ENCODE measurements at places on chromosomes 13 and 19.
A peak's percentile ranks its signal among the peaks of the same experiment; 100 is the strongest.

DNA sequence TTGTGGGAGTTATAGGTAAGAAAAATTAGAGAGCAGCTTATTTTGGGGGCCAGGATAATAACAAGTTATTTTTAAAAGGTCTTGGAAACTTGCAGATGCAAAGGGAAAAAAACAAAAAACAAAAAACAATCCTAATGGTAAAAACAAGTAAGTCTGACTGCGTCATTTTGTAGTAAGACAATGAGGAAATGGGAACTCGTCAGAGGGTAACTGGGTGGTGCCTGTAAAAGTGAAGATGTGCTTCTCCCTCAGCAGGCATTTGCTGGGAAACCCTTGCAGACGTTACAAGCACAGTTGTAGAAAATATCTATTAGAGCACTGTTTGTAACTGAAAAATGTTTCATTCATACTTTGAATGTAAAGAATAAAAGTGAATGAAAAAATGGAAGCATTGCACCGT is 2.2 kb upstream of the TNFSF13B start:
- DNase-seq: no peak

- no peak for DNase-seq
Measured at GRCh38 chr13:108902405-108903155, 273.2 kb downstream of the MYO16 start.

GRCh38 chr19:54552913-54553310 is 20.7 kb upstream of the LILRA2 start:
- no peak for DNase-seq

DNA sequence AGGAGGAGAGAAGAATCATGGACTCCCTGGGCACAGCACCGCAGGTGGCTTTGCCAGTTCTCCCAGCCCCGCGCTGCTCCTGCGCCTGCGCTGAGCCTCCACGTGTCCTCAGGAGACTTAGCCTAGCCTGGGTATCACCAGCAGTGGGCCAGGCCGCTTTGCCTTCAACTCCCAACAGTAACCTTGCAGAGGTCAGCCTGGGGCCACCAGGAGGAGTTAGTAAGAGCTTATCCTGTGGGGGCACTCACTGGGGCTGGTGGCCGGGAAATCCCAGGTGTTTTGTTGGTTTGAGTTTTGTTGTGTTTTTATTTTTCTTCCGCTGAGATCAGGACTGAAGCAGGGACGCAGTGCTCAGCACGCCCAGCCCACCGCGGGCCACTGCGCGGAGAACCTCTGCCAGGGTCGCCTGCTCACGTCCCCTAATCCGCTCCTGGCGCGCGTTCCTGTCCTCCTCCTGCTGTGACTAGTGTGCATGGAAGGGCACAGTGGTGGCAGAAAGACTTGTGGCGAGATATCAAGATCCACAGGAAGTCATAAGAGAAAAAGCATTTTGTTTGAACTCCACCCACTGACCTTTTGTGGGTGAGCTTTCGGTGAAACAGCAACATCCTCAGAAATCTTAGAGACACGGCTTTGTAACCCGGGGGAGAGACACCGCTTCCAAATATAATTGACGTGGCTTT is 207.4 kb upstream of the RFC3 start:
- DNase-seq: no peak

- DNase-seq: no peak
Measured at GRCh38 chr19:28443361-28443760, 769.6 kb downstream of the UQCRFS1 start.

DNA sequence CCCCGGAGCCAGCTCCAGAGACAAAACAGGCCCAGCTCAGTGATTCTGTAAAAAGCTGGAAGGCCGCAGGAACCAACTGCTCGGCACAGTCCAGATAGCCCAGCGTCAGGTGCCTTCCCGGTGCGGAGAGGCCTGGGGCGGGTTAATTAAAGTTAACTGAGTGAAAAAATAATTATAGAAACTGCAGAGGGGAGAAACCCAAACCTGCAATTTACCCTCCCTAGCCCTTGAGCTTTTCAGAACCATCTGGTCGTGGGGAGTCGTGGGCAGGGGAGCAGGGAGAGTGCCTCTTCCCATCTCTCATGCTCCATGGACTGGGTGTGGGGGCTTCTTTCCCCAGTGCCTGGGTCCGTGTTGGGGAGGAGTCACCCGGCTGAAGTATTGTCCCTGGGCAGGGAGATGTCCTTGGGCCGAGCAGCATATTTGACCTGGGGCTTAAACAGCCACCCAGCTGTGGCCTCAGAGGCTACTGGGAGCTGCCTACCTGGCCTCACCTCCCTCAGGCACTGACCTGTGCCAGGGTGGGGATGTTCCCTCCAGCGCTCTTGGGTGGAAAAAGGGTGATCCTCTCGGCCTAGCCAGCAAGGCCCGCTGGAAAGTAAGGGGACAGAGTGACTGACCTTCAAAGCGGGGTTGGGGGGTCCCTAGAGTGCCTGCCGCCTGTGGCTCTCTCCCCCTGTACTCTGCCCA is 65.9 kb downstream of the CHST8 start:
- DNase-seq: no peak

- no peak for DNase-seq
Measured at GRCh38 chr13:98909016-98909415, 68.8 kb downstream of the DOCK9 start.

- DNase-seq: no peak
Measured at GRCh38 chr19:45630463-45630862, 8.7 kb downstream of the EML2 start.

GRCh38 chr13:20230913-20231838 is 943 bp downstream of the GJB6 start:
- DNase-seq: no peak

DNA sequence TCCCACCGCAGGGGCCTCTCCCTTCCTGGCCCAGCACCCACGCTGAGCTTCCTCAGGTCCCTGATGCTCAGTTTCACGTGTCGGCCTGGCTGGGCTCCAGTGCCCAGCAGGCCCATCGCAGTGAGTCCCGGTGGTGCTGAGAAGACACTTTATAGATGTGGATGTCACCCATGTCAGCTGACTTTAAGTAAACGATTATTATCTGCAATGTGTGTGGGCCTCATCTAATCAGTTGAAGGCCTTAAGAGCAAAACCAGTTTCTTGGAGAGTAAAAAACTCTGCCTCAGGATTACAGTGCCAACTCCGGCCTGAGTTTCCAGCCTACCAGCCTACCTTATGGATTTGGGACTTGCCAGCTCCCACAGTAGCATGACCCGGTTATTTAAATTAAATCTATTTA is 17.3 kb upstream of the SMIM17 start:
- no peak for DNase-seq

DNA sequence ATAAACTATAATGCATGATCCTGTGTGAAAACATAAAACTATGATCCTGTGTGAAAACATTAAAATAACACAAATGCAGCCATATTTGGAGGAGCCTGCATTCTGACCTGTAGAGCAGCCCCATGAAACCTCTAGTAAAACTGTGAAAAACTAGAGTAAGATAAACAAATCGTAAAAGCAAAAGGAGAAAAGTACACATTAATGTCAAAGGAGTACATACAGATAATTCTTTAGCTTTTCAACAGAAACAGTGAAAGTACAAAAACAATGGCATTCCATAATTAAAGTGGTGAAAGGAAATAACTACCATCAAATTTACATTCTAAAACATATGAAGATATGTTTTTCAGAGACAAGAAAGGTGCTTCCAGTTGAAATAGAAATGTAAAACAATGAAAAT is 1267.2 kb downstream of the SLITRK1 start:
- no peak for DNase-seq

GRCh38 chr13:77305266-77305665 is 21.6 kb downstream of the MYCBP2 start:
- no peak for DNase-seq

DNA sequence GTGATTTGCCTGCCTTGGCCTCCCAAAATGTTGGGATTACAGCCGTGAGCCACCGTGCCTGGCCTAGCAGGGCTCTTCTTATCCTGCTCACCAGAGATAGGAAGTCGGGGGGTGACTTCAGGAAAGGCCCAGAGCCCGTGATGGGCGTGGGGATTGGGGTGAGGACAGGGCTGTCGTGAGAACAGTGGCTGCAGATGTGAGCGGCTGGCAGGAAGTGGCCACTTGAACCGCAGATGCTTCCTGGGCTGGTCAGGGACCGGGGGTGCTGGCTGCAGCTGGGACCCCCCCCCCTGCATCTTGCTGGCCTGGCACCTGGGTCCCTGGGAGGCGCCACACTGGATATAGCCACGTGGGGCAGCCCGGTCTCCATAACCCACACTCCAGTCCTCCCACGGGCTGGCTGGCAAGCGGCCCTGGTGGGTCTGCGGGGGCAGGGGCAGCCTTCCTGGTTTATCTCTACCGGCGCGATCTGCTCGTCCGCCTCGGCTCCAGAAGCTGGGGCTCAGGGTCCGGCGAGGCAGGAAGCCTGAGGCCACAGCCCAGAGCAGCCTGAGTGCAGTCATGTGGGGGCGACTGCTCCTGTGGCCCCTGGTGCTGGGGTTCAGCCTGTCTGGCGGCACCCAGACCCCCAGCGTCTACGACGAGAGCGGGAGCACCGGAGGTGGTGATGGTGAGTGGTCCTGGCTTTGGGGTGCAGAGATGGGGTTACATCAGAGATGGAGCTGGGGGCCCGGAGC is at the start of gene F2RL3:
Gene F2RL3 (plus strand): TSS at position 371 of the 737 bp plus-strand sequence. CDS start 191 bp downstream, at position 562.
- no peak for DNase-seq

DNA sequence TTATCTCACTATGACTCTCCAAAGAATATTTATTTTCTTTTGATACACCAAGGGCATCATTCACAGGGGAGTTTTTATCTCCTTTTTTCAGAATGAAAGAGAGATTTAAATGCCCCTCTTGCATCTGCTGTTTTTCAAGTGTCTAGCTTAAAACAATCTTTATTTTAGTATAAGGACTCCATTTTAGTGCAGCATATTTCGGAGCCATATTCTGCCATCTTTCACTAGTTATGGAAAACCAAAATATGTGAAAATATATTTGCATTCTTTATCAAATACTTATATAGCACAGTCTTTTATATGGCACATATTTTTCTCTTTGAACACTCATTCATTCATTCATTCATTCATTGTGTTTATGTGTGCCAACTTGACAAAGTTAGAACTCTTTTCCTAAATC is 1130.2 kb downstream of the SLITRK5 start:
- DNase-seq: no peak

DNA sequence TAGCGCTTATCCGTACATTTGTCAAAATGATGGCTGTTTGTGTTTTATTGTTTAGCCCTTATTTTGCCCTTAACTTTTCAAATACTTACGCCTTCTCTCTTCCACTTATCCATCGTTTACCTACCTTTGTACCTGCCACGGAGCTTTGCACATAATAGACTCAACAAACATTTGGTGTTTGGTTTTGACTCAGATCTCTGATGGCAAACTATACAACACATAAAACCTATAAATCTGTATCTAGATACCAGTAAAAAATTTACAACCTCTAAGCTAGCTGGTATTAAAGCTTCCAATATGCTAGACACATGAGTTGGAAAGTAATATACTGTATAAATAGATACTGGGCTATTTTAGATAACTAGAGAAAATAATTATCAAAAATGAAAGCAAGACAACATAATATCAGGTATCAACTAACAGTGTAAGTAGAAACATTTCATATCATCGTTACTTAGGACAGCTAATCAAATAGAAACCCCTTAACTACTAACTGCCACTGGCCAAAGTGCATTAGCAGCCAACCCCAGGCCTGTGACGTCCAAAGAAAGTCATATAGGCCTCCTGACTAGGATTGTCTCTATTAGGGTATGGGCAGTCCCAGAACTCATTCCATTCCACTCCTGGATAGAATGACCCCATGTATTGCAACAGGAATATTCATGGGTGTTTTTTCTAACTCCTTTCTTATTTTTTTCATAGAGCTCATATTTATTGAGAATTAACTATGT is 53.8 kb downstream of the KCTD12 start:
- no peak for DNase-seq

DNA sequence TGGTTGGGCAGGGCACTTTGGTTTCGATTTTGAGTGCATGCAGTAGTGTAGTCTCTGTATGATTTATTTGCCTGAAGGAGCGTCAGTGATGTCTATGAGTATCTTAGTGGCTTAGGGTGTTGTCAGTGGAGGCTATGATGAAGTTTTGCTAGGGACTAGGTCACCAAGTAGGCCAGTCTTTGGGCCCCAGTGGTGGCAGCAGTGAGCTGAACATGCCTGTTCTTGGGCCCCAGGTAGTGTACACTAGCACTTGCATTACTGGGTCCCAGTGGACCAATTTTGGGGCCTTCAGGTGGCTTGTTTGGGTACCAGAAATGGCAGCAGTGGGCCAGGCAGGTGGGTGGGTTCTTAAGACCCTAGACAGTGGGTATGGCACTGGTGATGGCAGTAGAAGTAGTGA is 598.7 kb upstream of the SPRY2 start:
- no peak for DNase-seq

DNA sequence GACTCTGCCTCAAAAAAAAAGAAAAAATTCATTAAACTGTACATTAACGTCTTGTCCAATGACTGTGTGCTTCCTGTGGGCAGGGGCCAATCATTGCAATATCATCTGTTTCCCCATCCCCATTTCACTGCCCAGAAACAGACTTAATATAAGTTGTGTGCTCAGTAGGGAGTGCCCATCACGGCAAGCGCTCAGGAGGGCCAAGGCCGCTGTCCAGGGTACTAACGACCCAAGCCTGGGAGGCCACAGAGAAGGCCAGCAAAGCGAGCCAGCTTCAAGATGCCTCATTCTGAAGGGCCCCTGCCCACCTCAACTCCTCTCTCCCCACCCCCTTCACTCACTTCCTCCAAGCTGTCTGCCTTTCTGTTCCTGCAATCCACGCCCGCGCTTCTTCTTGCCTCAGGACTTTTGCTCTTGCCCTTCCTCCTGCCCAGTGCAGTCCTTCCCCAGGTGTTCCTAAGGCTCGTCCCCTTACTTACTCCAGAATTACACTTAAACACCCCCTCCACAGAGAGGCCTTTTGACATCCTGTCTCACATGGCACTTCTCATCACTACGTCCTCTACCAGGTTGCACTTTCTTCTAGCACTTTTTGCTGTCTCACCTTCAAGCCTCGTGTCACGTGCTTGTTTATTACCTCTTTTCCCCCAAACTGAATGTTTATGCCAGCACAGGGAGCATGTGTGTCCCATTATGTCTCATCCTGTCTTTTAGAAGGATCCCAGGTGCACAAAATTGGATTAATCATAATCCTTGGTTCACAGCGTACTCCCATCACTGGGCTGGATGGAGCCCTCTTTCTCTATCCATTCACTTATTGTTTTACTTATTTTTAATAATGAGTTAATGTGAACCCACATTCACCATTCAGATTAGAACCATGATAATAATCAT is 11.3 kb upstream of the POU2F2 start:
- DNase-seq: peak; percentile 64

- DNase-seq: no peak
Measured at GRCh38 chr13:81551036-81551435, 1210.1 kb upstream of the SPRY2 start.

GRCh38 chr13:30147015-30147414 is 160.3 kb downstream of the KATNAL1 start:
- DNase-seq: no peak

GRCh38 chr13:25110956-25111584 is 15.1 kb downstream of the PABPC3 start:
- no peak for DNase-seq

DNA sequence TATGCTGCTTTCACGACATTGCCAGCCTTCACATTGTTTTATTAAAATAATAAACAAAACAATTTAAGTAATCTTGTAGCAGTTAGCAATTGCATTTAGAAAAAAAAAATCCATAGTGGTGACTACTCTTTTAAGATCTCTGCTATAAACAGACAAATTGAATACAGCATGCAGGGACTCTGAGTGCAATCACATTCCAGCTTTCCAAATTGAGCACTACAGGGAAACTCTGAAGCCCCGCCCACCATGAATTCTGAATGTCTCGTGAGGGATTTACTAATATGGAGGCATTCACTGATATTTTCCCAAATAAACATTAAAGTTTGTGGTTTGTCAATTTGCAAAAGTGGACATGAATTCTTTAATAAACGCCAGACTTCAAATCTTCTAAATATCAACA is 698.8 kb downstream of the LIG4 start:
- no peak for DNase-seq
